SW 1271 (cell line): ENCODE measurements at places on chromosomes 7 and 10.

- no peak for DNase-seq
Observed at GRCh38 chr10:114100848-114101741, 57.4 kb downstream of the ADRB1 start.

GRCh38 chr7:117283371-117283770 lies 39.5 kb downstream of the WNT2 start:
- no peak for DNase-seq

- no peak for DNase-seq
Observed at GRCh38 chr7:157520249-157520648, 183.4 kb downstream of the DNAJB6 start.

GRCh38 chr10:69422676-69423075 lies 6.0 kb upstream of the TACR2 start:
- DNase-seq = no peak

DNA sequence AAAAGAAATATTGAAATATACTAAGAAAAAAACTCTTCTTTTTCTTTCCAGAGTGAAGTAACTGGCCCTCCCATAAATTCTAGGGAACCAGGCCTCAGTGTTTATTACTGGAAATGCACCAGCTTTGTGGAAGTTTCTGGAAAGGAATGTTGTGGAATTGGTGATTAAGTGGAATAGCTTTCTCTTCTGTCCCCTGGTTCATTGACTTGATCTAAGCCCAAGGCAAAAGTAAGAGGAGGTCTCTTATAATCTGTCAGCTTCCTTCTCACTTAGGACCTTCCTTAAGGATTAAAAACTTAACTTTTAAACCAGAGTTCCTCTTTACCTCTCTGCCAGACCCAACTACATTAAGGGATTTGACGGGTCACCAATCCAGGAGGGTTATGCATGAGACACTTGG lies 266.2 kb downstream of the SLC25A13 start:
- DNase-seq = no peak

- no peak for DNase-seq
Observed at GRCh38 chr10:99930731-99931550, 78.8 kb downstream of the DNMBP start.

GRCh38 chr7:39746103-39746819 lies 122.9 kb downstream of the RALA start:
- no peak for DNase-seq

DNA sequence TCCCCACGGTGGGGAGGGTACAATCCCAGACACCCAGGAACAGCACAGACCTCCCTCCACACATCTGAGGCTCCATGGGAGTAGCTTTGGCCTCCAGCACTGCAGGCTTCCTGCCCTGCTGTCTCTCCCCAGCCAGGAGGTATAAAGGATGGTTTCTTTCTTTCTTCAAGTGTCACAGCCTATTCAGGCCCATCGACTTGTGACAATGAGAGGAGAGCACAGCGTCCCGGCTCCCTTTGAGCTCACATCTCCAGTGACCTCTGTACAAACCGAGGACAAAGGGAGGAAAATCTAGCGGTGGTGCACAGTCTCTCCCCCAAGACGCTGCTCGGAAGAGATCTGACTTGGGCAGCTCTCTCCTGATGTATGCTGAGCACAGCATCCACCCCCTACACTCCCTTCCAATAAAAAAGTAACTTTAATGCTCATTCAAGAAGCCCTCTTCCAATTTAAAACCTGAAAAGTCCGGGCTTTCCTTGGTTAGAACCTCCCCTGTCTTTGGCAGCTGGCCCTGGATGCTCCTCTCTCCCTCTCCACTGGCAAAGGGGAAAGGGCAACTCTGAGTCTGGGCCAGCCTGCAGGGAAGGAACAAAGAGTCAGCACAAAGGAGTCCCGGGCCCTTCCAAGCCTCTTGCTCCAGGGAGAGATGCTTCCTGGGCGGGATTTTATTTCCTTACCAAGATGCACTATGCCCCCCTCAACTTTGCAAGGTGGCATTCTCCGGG lies 18.0 kb downstream of the CHST15 start:
- no peak for DNase-seq

DNA sequence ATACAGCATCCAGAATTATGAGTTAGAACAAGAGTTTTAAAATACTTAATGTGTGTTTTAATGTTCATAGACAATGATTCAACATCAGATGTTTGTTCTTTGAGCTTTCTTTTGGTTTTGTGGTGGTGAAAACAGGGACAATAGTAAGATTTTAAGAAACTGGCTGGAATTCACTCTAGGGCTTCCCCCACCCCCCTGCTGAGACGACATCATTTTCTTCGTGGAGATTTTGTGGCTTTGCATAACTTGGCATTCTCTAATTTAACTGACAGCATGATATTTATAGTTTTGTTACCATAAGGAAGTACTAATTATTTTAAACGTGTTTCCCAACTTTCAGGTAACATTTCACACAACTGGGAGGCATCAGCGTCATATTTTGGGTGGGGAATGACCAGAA lies 184.1 kb downstream of the BICC1 start:
- DNase-seq = no peak

GRCh38 chr10:124263726-124264125 lies 155.0 kb downstream of the OAT start:
- DNase-seq = no peak

- no peak for DNase-seq
Observed at GRCh38 chr10:46234431-46235060, 52.3 kb upstream of the ANTXRL start.

DNA sequence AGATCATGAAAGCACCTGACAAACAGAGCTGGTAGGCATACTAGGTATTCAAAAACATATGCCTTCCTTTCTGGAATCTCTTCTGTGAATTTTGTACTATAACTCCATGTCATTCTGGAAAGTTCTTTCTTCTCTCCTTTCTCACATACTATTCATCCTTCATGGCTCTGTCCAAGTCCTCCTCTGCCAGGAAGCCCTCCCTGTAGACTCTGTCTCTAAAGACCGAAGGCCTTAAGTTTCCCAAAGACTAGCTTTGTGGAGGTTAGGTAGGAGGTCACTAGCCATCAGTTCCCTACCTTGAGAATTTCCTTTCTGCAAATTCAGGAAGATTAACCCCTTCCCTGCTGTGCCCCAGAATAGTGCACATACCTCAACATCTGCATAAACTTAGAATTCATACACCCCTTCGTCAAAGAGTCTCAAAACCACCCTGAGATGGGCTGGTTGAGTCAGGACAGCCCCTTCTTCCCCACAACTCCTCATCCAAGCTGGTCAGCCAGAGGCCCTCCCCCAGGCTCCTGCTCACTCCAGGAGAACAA lies 20.6 kb downstream of the SORBS1 start:
- no peak for DNase-seq

DNA sequence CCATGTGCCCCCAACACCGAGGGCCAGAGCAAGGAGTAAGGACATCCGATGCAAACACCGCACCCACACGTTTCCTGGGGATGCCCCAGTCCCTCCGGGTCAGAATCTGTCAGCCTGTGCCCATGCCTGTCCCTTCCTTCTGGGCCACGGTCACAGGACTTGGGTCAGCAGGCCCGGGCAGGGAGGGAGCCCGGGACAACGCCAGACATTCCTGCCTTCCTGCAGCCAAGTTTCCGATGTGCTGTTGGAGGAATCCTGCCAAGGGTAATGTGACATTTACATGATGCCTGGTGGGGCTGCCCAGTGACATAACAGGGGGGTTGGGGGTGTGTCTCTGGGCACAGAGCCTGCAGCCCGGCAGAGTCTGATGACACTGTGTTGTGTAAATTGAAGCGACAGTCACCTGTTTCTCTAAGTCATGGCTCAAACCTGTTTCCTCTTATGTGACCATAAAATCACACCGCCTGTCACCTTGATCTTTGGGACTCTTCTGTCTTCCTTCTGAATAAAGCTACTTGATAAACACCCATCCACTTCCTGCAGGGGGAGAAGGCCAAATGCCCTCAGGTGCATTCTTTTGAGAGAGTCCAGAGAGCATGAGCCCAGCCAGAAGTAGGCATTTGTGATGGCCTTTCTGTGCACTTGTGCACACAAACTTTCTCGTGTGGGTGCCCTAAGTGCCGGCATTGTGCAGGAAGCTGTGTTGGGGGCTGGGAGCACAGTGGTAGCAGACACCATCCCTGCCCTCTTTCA lies 175.3 kb upstream of the RHEB start:
- peak; percentile 23 for DNase-seq
